H7 (cell line): ENCODE measurements at places on chromosomes 7 and 10. TPM values are rescaled to one million over a fixed set of nuclear protein-coding genes. Genes with fewer than 3 reads are reported as not detected.
A peak's percentile ranks its signal among the peaks of the same experiment; 100 is the strongest.

CH25H gene
- total RNA-seq: not detected in 2 replicates

HIPK2 gene
- 8.6 and 9.1 TPM in 2 replicates for total RNA-seq

NOS3 gene
- 15.5 and 16.5 TPM in 2 replicates for total RNA-seq

MPP7 gene
- total RNA-seq: 2.1 and 3.9 TPM in 2 replicates

DNA sequence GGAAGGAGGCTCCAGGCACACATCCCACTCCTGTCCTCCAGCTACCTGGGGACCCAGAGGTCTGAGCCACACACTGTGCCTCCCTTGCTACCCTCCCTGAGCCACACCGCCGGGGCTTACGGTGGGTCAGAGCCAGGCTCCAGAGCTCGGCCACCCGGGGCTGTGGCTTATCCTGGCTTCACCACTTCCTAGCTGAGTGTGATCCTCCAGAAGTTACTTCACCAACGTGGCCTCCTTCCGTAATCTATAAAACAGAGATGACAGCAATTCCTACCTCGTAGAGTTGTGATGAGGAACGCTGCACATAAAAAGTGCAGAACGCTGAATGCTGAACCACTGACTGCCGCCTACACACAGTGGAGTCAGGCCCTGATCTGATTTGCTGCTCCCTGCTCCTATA lies 285.0 kb downstream of the PRPF18 start:
- DNase-seq: no peak

GRCh38 chr7:81908220-81908619 lies 138.4 kb upstream of the HGF start:
- DNase-seq: no peak

DNA sequence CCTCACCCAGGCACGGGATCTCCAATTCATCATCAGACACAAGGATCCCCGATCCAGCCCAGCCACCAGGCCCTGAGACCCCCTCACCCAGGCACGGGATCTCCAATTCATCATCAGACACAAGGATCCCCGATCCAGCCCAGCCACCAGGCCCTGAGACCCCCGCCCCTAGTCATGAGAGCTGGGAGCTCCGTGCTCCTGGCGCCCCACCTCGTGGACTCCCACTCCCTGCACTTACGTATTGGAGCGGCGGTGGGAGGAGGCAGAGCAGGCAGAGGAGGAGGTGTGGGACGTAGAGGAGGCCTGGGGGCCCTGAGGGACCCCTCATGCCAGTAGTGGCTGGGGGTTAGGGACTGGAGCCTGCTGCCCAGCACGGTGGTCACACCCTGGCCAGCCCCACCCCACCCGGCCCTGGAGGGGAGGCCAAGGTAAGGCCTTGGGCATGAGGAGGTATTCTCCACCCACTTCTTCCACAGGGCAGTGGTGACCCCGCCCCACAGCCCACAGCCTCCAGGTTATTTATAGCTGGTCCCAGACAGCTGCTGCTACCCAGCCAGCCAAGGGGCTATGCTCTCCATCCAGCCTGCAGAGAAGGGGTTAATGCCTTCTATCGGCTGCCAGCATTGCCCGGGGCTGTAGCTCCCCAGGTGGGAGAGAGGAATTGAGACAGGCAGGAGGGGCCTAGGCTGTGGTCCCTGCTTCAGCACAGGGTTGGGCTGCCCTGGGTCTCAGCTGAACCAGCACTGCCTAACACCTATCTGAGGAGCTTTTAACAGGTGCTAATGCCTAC lies 17.6 kb upstream of the CRHR2 start:
- DNase-seq: peak; percentile 88

DNA sequence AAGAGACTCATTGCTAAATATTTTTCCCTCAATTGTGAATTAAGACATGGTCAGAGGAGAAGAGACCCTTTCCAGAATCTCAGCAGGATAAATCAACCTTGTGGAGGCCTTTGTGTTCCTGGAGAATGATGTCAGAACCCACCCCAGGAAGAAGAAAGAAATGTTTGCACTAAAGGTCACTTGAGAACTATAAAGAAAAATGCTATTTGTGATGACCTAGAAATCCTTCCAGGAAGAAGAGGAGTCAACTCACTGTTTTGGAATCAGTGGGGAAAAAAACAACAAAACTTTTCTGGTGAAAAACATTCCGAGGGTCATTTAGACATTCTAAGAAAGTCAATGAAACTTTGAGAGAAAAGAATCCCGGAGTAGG lies 129.1 kb upstream of the ANKRD1 start:
- no peak for DNase-seq
